Muscle of back (tissue), 13 donors: ENCODE measurements at places on chromosomes 16 and 17.

- DNase-seq, result no peak
Observed at GRCh38 chr16:23279721-23280153, 22.4 kb upstream of the SCNN1B start.

GRCh38 chr16:78955206-78955605, 645.3 kb downstream of the MAF start:
- DNase-seq, result no peak

GRCh38 chr17:5874486-5874885, 195.7 kb upstream of the WSCD1 start:
- DNase-seq, result peak; percentile 23

- no peak for DNase-seq
Observed at GRCh38 chr17:81962499-81963441, 1.8 kb upstream of the NOTUM start.

DNA sequence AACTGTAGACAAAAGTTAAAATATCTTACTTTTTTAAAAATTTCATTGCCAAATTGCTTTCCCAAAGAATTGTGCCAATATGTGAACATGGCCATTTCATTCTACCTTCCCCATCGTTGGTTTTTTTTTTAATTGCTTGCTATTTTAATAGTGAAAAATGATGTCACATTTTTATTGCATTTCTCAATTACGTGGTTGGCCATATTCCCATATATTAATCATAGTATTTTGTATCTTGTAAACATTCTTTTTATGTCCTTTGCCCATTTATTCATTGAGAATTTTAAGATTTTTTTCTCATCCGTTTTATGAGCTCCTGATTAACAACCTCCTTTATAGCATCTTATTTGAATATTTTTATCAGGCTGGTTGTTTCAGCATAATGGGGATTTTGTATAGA, 7.2 kb downstream of the OMG start:
- no peak for DNase-seq

DNA sequence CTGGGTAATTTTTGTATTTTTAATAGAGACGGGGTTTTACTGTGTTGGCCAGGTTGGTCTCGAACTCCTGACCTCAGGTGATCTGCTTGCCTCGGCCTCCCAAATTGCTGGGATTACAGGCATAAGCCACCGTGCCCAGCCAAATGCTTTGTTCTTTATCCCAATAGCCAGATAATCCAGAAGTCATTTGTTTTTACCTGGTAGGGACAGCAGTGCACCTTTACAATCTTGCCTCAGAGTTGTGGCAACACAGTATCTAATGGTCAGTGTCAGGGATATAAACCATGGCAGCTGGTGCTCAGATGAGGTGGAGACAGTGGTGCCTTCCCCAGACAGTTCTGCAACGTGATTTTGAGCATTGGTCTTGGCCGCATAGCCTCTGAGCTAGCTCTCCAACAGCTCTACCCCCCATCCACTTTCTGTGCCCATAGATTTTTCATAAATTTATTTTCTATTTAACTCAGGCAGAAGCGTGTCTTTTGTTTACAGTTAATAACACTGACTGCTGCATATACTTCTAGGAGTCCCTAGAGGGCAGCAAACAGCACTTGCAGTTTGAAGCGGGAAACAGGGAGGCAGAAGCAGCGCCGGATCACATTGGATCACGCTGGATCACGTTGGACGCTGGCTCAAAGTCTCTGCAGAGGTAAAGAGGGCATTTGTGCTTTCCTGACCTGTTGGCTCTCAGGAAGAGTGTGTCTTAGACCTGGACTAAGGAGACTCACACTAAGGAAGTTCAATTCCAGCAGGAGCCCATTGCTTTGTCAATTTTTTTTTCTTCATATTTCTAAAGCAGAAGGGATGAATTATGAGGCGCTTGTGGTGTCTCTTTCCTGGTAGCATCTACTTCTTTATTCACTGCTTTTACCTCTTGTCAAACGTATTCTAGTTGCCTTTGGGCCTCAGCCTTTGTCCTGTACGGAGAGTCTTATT, 5.1 kb upstream of the GGT6 start:
- peak; percentile 60 for DNase-seq

DNA sequence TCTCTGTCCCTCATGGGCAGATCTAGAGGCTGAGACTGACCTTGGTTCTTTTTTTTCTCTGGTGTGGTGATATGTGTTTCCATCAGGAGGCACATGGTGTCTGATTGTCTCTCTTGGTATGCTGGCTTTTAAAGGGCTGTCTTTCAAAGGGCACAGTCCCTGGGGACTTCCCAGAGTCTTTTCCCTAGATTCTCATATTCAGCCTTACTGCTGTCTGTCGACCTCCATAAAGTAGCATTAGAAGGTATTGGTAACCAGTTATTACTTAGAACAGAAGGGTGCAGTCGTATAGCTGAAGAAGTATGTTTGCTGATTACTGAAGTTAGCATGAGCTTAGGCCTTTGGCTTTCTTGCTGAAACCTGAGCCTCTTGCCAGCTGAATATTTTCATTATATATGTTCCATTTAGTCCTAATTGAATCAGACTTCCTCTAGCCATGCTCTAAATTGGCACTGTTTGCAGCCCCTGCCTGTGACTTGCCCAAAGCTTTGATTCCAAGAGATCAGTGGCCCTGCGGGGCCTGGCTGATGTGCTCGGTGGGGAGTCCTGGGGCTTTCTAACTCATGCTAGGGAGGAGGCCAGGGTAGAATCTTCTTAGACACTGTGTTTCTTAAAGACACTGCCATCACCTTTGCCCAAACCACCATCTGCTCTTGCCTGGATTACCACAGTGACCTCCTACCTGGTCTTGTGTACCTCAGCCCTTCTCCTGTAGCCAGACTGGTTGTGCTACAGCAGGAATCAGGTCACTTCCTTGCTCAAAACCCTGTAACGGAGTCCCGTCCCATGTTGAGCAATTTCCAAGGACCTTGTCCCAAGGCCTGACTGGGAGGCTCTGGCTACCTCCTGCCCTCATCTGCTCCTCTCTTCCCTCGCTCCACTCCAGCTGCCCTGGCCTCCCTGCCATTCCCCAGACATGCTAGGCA, 71.5 kb downstream of the WWP2 start:
- DNase-seq, result no peak

- DNase-seq, result no peak
Observed at GRCh38 chr17:77634710-77635109, 323.8 kb upstream of the TNRC6C start.

DNA sequence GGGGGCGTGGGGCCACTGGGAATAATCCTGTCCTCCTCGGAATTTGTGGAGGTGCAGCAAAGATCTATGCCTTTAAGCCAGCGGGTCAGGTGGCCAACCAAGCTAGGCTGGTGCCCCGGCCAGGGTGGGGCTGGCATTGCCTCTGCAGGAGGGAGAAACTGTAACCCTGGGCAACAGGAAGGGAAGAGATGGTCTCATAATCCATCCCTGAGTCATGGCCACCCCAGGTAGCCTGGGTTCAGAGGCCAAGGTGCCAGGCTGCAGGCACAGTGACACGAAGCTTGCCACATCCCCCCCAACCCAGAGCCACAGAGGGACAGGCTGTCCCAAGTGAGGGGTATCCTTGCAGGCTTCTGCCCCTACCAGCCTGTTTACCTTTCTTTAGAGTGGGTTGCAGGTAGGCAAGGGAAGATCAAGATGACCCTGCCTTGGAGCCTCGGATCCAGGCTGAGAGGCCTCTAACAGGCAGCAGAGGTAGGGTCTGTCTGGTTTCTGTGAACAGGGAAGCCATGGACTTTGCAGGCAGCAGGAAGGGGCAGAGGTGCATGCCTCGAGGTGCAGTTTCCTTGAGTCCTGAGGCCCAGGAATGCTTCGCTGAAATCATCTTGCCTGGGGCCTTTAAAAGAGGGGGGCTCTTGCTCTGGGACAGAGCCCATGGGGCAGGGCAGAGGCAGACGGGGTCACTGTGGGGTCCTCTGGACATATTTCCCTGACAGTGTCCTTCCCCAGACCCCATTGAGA, 4.0 kb downstream of the LASP1 start:
- no peak for DNase-seq

GRCh38 chr16:78126662-78127061, 27.2 kb downstream of the WWOX start:
- DNase-seq, result no peak

GRCh38 chr17:31533546-31534155, 142.2 kb downstream of the RAB11FIP4 start:
- DNase-seq, result peak; percentile 7

GRCh38 chr16:51540259-51540658, 389.2 kb upstream of the SALL1 start:
- no peak for DNase-seq

DNA sequence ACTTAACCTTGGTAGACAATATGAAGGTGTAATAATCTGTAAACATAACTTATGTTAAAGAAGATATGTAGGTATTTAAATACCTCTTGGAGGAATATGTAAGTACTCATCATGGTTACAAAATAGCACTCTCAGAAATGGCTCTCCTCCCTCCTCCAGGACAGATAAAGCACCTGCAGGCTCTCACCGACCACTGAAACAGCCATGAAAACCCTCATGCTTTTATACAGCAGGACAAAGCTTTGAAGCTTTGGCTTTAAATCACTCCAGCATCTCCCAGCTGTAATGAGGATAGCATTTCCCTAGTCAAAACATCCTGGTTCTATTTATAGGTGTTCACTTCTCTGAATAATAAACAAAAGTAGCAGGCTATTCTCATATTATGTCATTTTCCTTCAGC, 69.1 kb upstream of the PMFBP1 start:
- DNase-seq, result no peak

- peak; percentile 17 for DNase-seq
Observed at GRCh38 chr17:75587675-75588595, at the start of gene MYO15B. MYO15B (plus strand) TSS chr17:75587800; CDS start chr17:75588058, 258 bp downstream.

DNA sequence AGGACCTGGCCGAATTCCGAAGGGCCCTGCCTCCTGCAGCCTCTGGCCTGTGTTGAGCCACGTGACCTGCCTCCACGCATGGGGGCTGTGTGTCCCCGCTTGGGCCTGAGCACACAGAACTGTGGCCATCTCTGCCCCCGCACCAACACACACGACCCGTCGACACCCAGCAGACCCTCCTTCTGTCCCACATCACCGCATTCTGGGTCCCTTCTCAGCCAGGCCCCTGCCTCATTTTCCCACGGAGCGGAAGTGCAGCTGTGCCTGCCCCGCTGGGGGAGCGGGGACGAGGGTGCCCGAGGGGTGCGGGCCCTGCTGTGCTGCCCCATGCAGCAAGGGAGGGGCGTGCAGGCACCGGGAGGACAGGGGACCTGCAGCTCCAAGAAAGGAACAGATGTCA, 18.4 kb downstream of the NDUFAF8 start:
- DNase-seq, result no peak

GRCh38 chr17:8079291-8080207, 8.0 kb downstream of the ALOX12B start:
- peak; percentile 74 for DNase-seq

DNA sequence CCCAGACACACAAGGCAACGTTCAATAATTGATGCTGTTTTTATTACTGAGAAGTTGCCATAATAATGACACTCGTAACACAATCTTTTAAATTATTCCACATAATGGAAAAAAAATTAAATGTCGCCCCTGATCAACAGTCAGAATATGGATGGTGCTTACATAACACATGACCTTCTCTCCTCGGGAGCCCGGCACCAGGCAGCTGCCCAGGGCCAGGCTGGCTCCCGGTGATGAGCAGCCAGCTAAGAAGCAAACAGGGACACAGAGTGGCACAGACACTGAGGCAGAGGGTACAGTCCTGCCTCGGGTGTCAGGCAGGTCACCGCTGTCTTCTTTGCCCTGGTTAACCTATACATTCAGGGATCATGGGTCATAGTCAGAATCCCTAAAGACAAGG, 137.9 kb downstream of the SLC39A11 start:
- no peak for DNase-seq

GRCh38 chr17:1735834-1736347, 6.8 kb upstream of the SERPINF2 start:
- DNase-seq, result no peak

DNA sequence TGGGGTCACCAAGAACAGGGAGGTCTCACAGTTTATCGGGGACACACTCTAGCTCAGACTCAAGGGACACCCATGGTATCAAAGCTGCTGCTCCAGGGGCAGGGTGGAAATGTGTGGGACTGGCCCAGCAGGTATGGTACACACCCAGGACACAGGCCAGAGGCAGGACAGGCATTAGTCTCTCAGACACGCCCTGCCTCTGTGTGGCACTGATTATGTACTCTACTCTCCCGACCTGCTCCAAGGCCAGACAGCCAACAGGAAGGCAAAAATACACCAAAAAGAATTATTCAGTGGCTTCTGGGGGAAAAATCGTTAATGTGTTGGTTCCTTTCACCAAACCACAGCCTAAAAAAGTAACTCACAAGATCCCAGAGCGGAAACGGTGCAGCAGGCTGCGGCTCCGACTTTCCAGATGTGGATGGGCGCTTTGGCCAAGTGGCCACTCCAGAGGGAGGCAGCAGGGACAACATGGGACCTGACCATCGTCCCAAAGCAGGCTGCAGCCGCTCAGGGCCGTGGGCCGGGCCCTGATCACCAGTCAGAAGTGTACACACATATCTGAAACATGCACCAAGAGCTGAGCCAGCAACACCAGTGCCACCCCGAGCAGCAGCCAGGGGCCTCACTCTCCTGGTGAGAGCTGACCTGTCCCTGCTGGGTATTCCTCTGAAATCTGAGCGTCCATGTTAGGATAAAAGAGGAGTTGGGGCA, 1.0 kb upstream of the SIRT7 start:
- DNase-seq, result no peak

- no peak for DNase-seq
Observed at GRCh38 chr16:12201866-12202265, 225.3 kb downstream of the SNX29 start.

- DNase-seq, result no peak
Observed at GRCh38 chr17:67239597-67239996, 5.4 kb downstream of the HELZ start.

DNA sequence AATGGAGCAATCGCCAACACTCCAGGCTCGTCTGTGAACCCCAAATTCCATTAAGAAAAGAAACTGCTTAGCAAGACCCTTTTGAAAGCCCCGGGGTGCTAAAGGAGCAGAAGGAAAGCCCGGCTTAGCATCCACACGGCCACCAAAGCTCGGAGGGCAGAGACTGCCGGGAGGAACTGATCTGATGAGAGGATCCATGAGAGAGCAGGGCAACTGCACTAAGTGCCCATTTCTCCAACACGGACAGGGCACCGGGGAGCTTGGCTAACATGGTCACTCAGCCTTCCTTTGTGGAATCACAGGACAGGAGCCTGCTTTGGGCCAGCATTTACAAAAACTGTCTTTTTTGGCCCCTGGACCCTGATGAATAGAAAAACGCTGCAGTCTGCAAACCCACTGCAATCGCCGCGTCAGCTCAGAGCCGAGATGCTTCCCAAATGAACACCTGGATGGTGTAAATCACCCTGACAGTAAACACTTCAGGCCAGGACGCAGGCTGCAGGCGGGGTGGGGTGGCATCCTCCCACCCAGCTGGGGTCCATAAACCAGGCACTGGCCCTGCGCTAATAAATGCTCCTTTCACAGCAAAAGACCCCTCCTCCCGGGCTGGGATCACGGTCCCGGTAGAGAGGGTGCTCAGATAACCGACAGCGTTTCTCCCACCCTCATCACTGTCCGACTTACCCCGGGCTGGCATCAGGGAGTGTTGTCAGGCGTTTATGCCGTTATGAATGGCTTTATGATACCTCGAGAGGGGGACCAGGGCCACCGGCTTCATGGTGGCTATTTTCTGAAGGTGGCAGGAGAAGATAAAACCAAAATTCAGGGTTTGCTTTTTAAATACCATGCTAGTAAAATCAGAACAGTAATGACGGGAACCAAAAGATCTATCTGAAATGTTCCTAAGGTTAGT, 299.5 kb downstream of the IRF8 start:
- DNase-seq, result no peak

- DNase-seq, result peak; percentile 55
Observed at GRCh38 chr16:49620158-49620868, 235.6 kb downstream of the ZNF423 start.
